ENCODE measurements at places on chromosomes 16 and 17.
A peak's percentile ranks its signal among the peaks of the same experiment; 100 is the strongest.

- no peak for DNase-seq
These were observed 8.3 kb upstream of the EDC4 start for GRCh38 chr16:67864594-67864993.

- no peak for DNase-seq
These were observed 25.8 kb upstream of the HS3ST2 start for GRCh38 chr16:22788193-22788530.

GRCh38 chr16:70681382-70682238 is 4.2 kb downstream of the MTSS2 start:
- no peak for DNase-seq

- no peak for DNase-seq
These were observed 423 bp upstream of the ASGR2 start for GRCh38 chr17:7114875-7115614.

- DNase-seq = peak; percentile 48
These were observed 157.3 kb downstream of the VPS53 start for GRCh38 chr17:557371-557770.

DNA sequence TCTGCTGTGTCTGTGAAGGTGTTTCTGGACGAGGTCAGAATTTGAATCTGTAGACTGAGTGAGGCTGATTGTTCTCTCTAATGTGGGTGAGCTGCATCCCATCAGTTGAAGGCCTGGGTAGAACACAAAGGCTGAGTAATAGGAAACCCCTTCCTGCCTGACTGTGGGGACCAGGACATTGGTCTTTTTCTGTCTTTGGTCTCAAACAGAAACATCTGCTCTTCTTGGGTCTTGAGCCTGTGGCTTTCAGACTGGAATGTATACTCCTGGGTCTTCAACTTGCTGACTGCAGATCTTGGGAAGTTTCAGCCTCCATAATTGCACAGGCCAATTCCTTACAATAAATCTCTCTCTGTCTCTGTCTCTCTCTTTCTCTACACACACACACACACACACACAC is 19.6 kb upstream of the LRRC75A start:
- no peak for DNase-seq

DNA sequence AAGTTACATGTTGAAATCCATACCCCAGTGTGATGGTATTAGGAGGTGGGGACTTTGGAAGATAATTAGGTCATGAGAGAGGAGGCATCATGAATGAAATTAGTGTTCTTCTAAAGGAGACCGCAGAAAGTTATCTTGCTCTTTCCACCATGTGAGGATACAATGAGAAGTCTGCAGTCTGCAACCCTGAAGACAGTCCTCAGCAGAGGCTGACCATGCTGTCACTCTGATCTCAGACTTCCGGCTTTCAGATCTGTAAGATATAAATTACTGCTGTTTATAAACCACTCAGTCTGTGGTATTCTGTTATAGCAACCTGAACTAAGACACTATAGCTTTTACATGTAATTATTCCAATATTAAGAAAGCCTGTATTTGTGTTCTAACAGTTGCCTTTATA is 116.7 kb upstream of the CES5A start:
- no peak for DNase-seq

GRCh38 chr16:17072104-17072503 is 398.7 kb downstream of the XYLT1 start:
- DNase-seq = peak; percentile 33

DNA sequence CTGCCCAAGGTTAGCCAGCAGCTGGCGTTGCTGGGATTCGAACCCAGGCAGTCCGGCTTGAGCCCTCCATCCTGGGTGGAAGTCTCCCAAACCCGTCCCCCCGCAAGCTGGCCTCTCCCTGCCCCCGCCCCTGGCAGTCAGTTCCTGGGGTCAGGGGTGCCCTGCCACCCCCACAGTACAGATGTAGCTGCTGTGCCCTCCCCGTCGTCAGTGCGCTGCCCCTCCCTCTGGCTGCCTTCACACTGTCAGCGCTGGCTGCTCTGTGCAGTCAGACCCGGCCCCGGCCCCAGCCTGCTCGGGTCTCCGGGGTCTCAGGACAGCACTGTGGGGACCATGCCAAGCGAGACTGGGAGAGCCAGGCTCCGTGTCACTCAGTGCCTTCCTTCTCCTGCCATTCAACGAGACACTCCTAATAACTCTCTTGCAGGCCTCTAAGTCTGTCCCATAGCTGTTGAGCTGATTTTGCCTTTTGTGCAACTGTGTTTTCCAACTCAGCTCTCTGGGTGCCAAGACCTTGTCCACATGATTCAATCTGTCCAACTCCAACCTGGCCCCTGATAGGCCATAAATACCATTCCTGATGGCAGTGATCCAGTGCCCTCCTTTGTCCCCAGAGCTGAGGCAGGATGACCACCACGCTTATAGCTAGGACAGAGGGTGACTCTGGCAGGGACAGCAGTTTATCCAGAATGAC is 55.5 kb upstream of the IL34 start:
- no peak for DNase-seq

DNA sequence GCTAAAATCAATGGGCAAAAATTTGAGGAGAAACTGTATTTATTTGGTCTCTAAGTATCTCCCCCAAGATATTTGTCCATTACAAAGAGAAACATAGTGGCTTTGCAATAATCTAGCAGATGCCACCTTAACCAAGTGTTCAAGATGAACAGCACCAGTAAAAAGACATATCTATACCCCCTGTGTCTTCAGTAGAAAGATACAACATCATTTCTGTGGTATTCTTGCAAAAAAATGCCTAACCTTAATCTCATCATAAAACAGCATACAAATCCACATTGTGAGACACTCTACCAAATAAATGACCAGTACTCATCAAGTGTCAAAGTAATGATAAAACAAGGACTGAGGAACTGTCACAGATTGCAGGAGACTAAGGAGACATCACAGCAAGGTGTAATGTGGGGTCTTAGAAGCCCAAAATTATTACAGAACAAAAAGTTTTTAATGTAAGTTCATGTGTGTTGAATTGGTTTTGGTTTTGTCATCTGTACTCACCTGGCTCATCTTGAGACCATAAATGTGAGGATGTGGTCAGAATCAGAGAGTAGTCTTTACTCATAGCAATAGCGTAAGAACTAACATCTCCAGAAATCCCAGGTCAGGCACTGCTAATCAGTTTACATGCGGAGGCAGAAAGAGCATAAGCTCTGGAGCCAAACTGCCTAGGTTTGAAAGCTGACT is 77.2 kb downstream of the AATF start:
- no peak for DNase-seq

GRCh38 chr17:79612468-79613194 is 1.8 kb upstream of the RBFOX3 start:
- no peak for DNase-seq

GRCh38 chr17:60506312-60506711 is 19.7 kb downstream of the APPBP2 start:
- peak; percentile 90 for DNase-seq

GRCh38 chr16:78689536-78689935 is 590.1 kb downstream of the WWOX start:
- DNase-seq = no peak

DNA sequence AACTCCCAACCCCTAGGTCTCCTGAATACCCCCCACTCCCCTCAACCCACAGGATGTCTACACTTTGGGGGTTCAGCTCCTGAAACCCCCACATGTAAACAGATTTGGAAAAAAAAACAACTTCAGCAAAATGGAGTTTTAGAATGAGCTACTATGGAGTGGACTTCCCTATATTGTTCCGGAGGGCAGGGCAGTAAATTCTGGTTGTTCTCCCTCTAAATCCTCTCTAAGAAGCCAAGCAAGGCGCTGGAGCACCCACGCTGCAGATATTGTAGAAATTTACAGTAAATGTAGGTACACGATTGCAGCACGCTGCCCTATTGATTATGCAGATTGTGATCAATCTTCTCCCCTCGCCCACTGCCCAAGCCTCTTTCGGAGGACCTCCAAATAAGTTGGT is 8.5 kb upstream of the ZFHX3 start:
- DNase-seq = no peak

DNA sequence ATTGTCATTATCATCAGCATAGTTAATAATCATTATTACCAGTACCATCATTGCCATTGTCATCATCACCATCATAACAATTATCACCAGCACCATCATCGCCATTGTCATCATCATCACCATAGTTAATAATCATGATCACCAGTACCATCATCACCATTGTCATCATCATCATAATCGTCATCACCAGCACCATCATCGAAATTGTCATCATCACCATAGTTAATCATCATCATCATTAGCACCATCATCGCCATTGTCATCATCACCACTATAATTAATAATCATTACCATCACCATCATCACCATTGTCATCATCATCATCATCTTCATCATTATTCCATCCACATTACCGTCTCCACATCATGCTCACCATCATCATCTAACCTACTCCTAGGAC is 13.5 kb downstream of the PDILT start:
- DNase-seq = no peak

DNA sequence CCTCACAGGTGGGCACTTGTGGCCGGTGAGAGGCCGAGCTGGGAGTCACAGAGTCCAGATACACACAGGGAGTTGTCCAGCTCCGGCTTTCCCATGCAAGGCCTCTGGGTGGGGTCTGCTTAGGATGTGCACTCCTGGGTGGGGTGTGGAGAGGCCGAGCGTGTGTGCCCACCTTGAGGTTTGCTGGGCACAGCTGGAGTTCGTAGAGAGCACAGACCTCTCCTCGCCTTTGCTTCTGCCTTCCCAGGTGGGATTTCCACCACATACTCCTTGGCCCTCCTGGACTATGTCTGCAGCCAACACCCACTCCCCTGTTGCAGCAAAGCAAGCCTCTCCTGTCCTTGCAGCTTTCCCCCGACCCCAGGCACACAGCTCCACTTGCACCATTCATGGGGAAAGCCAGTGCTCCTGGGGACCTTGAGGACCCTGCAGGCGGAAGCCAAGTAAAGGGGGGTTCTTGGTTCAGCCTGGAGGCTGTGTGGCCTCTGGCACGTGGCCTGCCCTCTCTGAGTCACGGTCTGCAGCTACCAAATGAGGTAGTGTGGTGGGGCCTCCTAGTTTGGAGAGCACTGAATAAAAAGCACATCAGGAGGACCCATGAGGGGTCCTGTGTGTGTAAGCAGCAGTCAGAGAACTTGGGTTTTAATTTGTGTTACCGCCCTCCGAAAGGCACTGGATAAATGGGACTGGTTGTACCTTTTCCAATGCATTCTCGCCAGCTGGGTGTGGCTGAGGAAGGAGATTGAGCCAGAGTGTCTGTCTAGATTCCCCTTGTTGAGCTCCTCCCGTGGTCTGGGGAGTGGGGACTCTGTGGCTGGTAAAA is 31.5 kb downstream of the MPRIP start:
- DNase-seq = peak; percentile 45

- no peak for DNase-seq
These were observed 3.5 kb upstream of the SPATA2L start for GRCh38 chr16:89705006-89705405.

DNA sequence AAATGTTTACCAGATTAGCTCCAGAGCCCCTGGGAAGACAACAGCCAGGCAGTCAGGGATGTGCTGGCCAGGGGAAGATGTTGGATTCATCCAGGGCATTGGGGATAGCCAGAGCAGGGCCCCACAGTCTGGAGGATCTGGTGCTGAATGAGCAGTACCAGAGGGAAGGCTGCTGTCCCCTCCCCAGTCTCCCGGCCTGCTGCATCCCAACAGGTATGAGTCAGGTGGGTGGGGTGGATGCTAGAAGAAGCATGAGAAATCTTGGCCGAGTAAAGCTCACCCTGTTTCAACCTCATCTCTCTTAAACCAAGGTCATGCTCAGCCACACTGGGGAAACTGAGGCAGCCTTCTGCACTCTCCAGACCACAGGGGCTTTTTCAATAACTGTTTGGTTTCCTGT is 71.9 kb upstream of the SEC14L1 start:
- DNase-seq = no peak

DNA sequence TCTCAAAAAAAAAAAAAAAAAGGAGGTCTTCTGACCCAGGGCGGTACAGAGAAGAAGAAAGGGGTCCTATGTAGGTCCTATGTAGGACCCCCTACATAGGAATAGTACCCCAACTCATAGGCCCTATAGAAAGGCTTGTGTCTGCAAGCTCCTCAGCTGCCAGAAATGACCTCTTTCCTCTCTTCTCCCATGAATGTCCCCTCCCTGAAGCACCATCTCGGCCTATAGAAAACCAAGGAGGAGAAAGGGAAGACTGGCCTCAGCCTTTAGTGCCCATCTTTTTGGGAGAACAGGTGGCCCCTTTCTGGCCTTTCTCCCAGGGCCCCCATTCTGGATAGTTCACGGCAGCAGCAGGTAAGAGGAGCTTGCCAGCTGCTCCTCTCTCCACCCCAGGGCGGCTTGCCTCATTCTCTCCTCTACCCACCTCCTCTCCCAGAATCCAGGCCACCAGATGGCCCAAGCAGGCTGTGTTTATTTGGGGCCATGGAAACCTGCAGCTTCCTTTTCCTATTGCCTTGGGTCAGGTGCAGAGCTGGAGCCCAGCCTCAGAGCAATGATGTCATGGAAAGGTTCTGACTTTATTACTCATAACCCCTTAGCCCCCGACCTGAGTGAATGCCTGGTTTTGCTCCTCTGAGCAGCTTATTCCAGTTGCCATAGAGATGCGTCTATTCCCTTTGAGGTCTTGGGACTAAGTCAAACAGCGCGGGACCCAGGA is 1.6 kb upstream of the MRPL58 start:
- peak; percentile 30 for DNase-seq

DNA sequence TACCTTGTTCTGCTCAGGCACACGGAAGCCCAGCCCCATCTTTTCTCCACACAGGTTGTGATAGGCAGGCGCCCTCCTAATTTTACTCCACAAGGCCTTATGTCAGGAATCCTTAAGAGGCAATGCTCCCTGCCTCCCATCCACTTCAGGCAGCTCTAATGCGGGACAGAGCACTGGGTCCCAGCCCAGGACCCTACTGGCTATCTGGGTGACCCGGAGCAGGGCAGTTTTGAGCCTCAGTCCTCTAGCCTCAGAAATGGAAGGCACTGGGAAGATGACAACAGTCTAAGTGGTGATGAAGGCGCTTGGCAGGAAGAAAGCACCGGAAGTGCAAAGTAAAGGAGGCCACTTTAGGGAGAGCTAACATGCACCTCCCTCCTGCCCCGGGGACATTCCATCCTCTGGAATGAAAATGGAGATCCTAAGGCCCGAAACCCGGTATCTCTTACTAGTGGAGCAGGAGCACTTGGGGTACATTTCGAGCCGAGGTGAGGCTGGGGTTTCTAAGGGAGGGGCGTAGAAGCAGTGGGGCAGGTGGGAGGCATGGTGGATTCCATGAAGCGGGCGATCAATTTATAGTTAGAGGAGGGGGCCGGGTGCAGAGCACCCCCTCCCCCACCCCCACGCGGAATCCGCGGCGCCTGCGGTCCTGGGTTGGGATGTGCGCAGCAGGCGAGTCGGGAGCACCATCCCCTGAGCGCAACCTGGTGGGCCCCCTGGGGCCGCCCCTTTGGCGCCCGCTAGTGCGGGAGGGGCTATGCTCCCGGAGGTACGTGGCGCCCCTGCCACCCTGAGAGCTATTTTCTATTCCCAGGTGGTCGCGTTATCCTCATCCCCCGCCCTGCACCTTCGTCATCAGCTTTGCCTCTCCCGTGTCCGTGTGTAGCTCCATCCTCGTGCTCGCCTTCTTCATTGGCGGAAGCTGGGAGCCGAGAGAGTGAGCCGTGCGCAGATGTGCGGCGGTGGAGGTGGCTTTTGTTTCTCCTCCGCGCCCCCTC is 4.9 kb downstream of the MT1F start:
- no peak for DNase-seq
